CD4-positive, alpha-beta T cell treated with Interleukin-17A for 1 hour (primary cell): ENCODE measurements at places on chromosomes 6 and 20.

- no peak for DNase-seq
Measured at GRCh38 chr6:112441607-112442006, 94.5 kb downstream of the RFPL4B start.

GRCh38 chr6:170447561-170447930 is 105.6 kb downstream of the PSMB1 start:
- no peak for DNase-seq

- no peak for DNase-seq
Measured at GRCh38 chr20:15310361-15310760, 972.9 kb upstream of the FLRT3 start.

DNA sequence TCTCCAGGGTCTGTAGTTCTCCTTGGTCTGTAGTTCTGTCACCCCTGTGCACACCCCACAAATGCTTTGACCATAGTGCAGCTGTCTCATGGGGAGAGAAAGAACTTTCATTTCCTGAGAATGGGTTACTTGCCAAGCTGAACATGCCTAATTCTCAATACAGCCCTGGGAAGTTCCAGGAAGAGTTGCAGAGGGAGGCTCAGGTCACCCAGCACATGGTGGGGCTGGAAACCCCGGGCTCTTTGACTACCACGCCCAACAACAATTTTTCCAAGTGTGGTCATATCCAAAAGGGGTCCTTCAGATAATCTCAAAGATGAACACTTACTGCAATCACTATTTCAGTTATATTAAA is 2.2 kb upstream of the PTPRA start:
- no peak for DNase-seq

GRCh38 chr6:31900917-31901414 is 920 bp downstream of the ZBTB12 start:
- no peak for DNase-seq

DNA sequence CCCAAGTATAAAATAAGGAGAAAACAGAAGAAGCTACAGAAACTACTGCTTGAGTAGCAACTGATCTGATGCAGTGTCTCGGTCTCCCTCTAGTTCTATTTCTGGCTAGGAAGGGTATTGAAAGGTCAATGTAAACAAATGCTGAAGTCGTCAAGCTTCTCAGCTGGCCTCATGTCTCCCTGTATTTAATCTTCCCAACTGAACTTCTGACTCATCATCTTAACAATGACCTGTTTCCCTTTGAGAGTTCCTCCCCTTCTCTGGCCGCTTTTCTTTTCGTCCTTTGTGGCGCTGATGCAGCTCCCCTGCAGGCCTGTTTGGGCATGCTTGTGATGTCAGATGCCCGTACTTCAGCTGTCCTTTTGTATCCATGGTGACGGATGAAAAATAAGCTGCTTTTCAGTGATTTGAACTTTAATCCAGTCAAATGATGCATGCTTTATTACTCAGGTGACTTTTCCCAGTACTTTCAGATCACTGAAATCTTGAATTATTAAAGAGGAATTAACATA is 7.8 kb upstream of the LCA5 start:
- DNase-seq, result peak; percentile 43

- DNase-seq, result no peak
Measured at GRCh38 chr20:6697228-6697972, 70.1 kb upstream of the BMP2 start.

- DNase-seq, result no peak
Measured at GRCh38 chr6:131250122-131250521, 114.9 kb downstream of the AKAP7 start.

DNA sequence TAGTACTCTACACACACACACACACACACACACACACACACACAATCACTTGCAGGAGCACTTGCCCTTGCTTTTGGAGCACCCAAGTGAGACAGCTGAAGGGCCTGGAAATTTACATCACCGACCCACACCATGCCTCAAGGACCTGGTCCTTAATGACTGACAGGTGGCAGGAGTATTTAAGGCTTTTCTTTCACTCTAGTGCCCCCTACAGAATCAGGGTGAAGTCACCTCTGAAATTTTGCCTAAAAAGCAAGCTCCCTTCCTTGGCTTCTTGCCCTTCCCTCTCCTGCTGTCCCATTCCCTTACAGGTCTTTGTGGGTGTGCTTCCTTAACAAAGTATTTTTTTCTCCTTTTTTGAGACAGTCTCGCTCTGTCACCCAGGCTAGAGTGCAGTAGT is 353.5 kb upstream of the IRAK1BP1 start:
- DNase-seq, result no peak

GRCh38 chr6:92810913-92811312 is 608.4 kb downstream of the EPHA7 start:
- no peak for DNase-seq

DNA sequence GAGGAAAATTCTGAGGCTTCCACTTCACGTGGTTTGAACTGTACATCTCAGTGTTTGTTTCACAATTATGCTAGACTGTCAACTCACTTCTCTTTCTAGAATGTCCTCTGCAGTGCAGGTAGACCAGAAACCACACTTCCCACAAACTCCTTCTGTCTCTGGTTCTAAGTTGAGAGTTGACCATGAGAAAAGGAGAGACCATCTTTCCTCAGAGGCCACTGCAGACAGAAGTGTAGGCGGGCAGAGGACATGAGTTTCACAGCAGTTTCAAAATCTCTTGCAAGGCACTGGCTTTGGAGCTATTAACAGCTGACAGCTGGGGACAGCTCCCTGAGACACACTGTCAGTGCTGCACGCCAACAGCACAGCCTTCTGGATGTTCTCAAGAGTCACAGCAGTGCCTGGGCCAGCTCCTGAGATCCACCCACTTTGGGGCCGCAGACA is 55.4 kb upstream of the MOXD1 start:
- DNase-seq, result no peak

- peak; percentile 70 for DNase-seq
Measured at GRCh38 chr6:111973118-111973761, 80.7 kb upstream of the CCN6 start.

DNA sequence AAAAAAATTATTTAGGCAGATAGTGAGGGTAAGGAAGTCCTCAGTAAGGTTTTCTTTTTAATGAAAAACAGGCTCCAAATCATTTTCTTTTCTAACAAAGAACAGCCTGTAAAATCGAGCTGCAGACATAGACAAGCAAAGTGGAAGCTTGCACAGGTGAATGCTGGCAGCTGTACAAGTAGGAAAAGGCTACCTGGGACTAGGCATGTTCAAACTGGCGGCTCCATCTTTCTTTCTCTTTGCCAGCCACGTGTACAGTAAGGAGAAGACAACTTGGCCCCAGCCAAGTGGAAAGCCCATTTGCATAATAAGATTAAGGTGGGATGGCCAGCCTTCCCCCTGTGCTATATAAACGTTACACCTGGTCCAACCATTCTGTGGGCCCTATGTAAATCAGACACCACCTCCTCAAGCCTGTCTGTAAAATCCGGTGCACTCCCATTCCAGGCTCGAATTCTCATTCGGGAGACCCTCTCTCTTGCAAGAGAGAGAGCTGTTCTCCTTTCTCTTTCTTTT is 27.0 kb upstream of the SLC2A12 start:
- no peak for DNase-seq

- DNase-seq, result no peak
Measured at GRCh38 chr20:60754856-60755255, 497.2 kb upstream of the CDH4 start.

- DNase-seq, result no peak
Measured at GRCh38 chr6:90144928-90145555, 151.6 kb downstream of the BACH2 start.

DNA sequence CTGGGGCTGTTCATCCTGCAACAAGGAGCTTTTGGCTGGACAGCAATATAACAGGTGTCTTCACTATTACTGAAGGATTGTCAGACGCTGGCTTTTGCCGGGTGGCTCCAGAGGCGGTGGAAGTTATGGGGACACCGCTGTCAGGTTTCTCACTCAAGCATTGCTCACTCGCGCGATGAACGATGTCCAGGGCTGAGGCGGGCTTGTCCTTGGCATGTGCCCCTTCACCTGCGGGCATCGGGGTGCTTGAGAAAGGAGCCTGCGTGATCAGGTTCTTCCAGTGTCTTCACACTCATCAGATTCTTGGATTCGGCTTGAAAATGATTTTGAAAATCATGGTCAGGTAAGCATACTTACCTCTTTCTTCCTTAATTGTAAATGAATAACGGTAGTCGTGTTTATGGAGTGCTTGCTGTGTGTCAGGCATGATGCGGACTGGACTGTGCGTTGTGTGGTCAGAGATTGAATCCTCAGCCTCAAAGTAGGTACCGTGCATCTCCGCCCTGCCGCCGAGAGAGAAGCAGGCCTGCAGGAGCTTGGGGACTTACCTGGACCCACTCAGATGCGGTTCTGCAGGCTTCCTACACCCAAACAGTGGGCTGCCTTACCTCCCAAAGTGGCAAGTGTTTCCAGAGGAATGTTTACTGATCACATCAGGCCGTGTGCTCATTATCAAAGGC is 18.3 kb upstream of the PYGB start:
- no peak for DNase-seq

DNA sequence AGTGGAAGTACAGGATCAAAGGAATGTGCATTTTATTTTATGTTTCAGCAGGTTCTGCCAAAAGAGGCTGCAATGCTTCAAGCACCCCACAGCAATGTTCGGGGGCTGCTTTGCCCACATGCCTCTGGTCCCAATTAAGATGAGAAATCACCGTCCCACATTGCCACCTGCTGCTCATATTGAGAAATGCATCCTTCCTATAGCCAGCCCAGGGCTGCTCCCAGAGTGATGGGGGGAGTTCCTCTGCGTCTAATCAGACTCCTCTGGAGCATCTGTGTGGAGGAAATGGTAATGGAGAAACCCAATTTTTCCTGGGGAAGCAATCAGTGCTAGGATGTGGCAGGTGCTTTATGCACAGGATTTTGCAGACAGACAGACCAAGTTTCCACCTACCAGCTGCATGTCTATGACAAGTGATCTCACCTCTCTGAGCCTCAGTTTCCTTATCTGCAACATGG is 33.7 kb downstream of the PTGIS start:
- DNase-seq, result peak; percentile 66

DNA sequence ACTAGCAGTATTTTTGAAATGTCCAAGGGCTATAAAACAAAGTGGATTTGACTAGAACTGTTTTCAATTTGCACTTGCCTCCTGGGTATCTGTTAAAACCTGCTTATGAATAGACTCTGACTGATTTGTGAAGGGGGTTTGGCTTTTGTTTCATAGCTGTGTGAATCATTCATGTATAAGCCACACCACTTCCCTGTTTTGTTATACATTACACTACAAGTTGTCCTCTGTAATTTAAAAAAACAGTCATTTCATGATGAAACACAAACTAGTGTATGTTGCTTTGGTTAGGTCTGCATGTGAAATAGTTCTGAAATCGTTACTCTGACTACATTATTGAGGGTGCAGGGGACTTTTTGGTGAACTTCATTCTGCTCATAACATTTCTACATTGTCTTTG is 121.7 kb downstream of the NKAIN2 start:
- DNase-seq, result no peak

DNA sequence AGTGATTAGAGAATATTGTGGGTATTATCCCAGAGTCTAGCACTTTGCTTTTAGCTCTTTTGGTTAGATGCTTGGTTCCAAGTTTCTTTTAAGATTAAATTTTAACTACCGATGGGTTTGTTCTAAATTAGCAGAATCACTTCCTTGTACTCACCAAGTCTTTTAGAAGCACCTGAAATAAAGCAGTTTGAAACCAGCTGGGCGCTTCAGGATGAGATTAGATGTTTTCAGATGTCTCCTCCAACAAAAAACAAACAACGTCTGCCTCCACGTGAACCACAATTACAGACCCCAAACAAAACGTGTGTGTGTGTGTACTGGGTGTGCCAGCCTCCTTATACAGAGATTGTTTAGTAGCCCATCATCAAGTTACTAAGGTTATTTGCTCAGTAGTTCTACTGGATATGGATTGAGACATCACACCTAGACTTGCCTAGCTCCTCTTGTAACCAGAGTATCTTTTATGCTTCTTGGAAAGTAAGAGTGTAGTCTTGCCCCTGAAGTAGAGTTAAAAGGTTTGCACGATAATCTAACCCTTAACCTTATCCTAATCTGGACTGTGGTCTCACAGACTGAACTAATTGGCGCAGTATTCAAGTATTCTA is 2.3 kb downstream of the DSTN start:
- no peak for DNase-seq

GRCh38 chr6:142627474-142627873 is 317.5 kb downstream of the HIVEP2 start:
- peak; percentile 12 for DNase-seq

- no peak for DNase-seq
Measured at GRCh38 chr20:43191946-43192863, 2.5 kb upstream of the PTPRT start.

DNA sequence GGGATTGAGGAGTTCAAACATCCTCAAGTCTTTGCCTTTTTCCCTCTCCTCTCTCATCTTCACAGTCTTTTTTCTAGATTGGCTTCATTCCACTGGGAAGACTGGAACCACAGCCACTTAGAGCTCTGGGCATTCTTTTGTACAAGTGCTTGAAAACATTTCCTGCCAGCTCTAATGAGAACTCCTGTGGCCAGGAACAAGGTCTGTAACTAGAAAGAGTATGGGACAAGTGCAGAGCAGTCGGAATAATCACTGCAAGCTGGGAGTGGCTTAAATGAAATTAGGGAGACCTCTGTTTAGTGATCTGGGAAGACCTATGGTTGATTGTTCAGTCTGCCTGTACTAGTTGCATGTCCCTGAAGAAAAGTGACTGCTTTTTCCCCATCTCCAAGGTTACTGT is 41.0 kb upstream of the SMIM8 start:
- DNase-seq, result no peak

DNA sequence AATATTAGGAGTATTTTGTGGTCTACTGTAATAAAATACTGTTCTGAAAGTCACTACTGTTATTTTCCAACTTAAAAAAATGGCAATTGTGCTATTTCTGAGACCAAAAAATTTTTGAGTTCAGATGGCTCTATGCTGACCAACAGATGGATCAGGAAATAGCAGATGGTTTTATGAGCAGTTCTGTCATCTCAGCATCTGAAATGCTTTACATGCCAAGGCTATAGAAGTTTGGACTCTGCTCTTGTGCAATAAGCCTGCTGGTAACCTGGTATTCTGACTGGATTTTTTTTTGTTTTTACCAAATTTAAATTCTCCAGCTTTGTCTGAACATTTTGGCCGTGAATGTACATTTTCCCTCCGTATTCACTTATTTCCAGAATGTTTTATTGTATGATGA is 1127.5 kb downstream of the GRIK2 start:
- DNase-seq, result no peak

DNA sequence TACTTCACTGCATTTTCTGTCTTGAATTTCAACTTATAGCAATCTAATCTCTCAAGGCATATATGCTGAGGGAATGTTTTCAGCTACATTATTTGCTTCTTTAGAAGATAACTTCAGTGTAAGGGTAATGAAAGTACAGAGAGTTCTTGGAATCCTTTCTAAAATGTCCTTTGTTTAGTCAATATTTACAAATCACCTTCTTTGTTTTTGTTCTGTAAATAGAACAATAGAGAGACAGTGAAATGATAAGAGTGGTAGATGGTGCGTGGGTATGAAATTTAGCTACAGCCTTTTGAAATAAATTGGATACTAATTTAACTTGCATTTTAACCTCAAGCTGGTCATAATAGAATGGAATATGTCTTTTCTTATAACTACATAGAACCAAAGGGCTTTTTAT is 171.1 kb upstream of the MARCKS start:
- DNase-seq, result no peak

- DNase-seq, result no peak
Measured at GRCh38 chr6:93318121-93318520, 101.2 kb downstream of the EPHA7 start.
